AG20443 (cell line): ENCODE measurements at places on chromosomes 7 and 10.

DNA sequence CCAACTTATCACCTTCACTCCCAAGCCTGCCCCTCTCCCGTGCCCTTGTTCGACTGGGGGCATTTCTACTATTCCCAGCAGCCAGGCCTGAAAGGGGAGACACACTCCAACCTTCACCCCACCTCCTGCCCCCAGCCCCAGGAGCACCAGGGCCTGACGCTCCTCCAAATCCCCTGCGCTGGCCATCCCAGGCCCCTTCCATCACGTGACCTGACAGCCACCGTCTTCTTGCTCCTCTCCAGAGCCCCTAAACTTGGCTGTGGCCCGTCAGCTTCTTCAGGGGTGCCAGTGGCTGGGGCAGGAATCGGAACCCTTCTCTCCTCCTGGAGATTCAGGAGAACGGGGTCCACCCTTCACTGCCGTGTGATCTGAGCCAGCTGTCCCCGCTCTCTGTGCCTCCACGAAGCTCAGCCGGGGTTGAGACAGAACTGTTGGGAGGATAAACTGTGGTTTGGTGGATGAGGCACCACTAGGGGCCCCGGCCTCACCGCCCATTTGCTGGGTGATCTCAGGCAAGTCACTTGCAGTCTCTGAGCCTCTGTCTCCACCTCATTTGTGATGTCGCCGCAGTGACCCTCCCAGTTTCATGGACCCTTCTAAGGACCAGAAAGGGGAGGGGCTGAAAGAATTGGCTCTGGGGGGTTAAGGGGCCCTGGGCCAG, 91.0 kb downstream of the MYL10 start:
- DNase-seq: no peak

DNA sequence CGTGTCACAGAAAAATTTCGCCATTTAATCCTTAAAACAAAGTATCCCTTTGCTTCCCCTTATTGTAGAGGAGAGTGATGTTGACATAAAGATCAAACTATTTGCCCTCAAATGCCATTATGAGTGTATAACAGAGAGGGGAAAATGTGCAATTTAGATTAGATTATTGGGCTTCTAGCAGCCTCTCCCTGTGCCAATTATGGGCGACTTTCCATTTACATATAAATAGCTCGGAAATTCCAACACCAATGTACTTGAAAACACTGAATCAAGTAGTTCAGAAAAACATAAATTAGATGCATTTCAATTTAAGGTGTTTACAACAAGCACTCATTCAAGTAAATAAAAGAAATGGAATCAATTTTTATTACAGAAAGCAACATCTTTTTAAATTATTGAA, 64.6 kb upstream of the LRRN3 start:
- DNase-seq: no peak

DNA sequence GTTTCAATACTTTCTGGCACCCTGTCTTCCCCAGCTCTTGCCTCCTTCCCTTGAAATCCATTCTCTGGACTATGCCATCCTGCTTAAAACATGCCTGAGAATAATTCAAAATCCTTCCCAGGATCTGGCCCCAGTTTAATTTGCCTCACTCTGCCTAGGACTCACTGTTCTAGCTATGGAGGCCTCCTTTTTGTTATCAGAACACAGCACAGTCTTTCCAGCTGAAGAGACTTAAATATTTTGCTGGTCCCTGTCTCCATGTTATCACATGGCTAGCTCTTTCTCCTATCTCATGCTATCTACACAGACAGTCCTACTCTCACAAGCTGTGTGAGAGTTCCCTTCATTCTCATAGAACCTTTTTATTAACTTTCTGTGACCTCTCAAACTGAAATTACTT, 194.8 kb downstream of the RNLS start:
- no peak for DNase-seq

DNA sequence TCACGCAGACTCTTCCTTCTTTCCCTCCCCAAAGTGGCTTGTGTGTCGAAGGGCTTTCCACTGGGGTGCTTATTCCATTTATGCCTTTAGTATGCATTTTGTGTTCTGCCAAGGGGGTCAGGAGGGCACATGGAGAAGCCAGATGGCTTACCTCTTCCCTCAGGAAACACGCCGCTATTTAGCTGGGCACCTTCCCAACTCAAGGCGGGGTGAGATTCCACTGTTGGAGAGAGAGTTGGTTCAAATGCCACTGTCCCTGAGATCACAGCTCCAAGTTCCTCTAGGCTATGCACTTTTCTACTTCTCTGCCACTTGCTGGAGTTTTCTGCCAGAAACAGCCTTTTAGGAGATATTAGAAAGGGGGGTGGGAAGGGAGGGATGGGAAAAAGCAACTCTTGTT, 1091.8 kb downstream of the LRMDA start:
- DNase-seq: no peak

DNA sequence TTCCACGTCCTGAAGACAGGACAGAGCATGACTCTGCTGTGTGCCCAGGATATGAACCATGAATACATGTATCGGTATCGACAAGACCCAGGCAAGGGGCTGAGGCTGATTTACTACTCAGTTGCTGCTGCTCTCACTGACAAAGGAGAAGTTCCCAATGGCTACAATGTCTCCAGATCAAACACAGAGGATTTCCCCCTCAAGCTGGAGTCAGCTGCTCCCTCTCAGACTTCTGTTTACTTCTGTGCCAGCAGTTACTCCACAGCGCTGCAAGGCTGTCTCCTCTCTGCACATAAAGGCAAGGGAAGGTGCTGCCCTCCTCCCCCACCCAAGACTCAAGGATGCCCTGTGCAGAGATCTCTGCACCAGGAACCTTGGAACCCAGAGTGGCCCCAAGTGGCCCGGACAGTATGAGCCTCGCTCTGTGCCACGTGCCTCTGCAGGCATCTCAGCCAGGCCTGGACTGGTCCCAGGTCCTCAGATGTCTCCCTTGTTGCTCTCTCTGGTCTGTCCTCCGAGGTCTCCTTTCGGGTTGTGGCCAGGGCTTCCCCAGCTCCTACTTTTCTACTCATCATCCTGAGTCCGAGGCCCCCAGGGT, 230.3 kb upstream of the PRSS58 start:
- no peak for DNase-seq

- DNase-seq: no peak
Observed at GRCh38 chr7:151506901-151507382, 12.8 kb downstream of the RHEB start.

GRCh38 chr7:108164342-108164741, 34.2 kb upstream of the LAMB4 start:
- DNase-seq: no peak

DNA sequence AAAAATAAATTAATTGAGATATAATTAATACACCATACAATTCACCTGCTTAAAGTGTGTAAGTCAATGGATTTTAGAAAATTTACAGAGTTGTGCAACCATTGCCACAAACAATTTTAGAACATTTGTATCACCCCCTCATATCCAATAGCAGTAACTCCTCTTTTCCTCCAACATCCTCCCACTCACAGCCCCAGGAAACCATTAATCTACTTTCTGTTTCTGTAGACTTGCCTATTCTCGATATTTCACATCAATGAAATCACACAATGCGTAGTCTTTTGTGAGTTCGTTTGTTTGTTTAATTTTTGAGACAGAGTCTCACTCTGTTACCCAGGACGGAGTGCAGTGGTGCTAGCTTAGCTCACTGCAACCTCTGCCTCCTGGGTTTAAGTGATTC, 13.7 kb upstream of the HERC4 start:
- DNase-seq: no peak

- DNase-seq: no peak
Observed at GRCh38 chr7:37580376-37580775, 103.2 kb upstream of the GPR141 start.

DNA sequence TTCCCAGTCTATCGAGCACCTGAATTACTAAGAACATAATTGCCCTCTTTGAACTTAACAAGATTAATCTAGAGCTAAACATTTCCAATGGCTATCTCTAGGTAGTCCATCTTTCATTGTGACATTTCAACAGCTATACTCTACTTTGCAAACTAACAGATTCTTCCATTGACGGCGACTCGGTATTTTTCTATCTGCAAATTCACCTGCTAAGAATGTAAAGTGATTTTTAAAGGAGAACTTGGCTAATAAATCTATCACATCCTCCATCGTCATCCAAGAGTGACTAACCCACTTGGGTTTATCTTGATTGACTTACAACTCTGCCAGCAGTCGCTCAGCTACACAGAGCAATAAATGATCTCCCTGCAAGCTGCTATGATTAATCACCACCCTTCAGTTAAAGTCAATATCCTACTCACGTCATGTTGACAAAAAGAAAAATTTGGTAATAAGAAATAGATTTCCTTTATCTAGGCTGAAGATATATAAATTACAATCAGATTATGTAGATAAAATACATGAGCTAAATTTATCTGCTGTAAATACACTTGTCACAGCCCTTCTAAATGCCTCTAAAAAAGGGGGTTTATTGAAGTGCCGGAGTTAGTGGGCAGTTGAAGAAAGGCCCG, 99.5 kb downstream of the SFMBT2 start:
- no peak for DNase-seq

DNA sequence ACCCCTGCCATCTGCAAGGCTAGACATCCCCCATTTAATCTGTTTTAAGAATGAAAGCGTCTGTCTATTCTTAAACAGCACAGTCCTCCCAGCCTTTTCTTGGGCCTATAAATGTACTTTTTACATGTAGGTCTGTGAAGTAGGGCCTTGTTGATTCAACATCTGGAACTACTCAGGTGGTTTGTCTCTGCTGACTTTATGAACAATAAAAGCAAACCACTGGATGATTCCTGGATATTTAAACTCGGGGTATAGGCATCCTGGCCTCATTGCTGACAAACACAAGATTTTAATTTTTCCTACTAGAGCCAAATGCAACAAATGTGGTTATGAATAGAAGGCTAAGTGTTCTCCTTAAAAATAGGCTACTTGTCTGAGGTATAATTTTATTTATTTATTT, 198.3 kb downstream of the WDR11 start:
- no peak for DNase-seq

GRCh38 chr7:69162931-69163670, 435.2 kb upstream of the AUTS2 start:
- peak; percentile 16 for DNase-seq

DNA sequence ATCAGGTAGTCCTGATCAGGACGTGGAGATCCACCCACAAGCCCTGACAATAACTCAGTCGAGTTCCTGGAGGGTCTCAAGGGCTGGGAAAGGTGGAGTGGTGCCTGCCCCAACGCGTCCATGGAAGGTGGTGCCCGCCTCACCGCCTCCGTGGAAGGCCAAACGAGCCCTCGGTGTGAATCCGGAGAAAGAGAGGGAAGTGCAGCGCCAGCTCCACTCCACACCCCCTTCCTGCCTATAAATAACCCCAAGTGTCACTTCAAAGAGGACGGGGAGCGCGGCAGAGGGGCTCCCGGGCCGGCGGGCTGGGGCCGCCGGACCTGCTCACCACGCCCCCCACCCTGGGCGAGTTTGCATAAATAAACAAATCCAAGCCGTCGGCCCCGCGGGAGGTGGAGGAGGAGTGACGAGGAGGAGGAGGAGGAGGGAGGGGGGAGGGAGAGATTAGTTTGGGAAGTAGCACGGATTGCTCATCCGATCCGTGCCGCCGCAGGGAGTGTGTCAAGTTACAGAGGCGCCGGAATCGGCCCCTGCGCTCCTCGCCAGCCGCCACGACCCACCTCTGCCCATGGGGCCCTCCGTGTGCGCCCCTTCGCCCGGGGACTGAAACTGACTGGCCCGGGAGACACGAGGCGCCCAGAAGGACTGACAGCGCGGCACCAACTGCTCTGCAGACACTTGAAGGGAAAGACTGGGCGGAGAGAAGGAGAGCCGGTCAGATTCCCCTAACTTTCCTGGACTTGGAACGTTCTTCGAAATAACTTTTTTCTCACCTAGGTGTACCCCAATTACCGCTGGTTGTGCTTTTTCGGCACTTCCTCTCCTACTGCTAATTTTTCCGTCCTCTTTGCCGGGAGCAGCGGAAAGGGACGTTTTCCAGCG, at the start of gene COL13A1:
Gene COL13A1, plus strand, starts transcription at position 473 of the 882 bp plus-strand sequence. CDS start 518 bp downstream, outside the sequence.
- DNase-seq: peak; percentile 84

GRCh38 chr10:92891885-92892690, 43.8 kb downstream of the EXOC6 start:
- peak; percentile 32 for DNase-seq

DNA sequence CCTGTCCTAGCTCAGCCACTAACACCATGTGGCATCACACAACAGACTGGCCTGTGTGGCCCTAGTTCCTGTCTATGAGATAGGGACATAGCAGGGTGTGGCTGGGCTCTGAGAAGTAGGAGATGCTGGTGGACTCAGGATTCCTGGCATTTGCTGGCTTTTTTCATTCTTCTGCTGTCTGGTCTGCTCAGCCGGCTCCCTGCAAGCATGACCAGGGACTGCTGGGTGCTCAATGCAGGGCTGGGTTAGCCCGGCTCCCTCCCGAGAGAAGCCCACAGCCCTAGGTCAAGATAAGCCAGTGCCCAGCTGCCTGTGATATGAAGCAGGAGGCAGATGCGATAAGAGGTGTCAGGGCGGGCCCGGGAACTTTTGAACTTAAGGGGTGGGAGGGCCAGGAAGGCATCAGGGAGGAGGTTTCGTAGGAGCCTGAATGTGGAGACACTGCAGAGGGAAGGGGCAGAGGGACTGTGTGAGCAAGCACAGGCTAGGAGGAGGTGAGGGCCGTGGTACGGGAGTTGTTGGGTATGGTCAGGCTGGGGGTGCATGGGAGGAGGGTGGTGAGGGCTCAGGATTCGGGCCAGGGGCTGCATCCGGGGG, 3.5 kb downstream of the AQP1 start:
- DNase-seq: peak; percentile 58

DNA sequence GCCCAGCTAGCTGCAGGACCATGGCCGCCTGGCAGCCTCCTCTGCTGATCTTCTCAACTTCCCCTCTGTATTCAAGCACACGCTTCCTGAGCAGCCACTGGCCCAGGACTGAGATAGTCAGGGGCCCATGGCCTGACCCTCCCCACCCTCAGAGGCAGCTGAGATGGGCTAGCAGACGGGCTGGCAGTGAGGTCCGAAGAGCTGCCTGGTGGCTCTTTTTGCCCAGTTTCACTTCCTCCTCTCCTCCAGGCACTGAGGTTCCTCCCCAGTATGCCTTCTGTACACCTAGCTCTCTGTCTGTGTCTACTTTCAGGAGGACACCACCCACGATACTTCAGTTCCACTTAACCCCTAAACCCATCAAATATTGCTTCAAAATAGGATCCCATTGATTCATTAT, 395.6 kb downstream of the TNS3 start:
- DNase-seq: no peak

DNA sequence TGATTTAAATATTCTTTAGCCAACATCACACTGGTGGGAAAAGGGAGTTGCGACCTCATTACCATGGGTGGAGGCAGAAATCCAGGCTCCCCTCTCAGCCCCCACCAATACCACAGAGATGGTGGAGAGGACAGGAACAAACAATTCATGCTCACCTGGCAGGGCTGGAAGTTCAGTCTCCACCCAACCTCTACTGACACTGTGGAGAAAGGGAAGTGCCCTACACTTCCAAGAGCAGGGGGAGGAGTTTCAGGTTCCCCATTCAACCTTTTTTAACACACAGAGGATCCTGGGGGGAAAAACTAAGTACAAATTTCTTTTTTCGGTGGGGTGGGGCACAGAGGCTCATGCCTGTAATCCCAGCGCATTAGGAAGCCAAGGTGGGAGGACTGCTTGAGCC, 210.1 kb upstream of the KCTD7 start:
- DNase-seq: no peak

- peak; percentile 75 for DNase-seq
Observed at GRCh38 chr7:107622429-107622828, 38.2 kb upstream of the SLC26A4 start.

GRCh38 chr7:1794888-1795542, 124.9 kb downstream of the ELFN1 start:
- DNase-seq: no peak
